CD4-positive, alpha-beta T cell treated with Interleukin-15 for 1 hour (primary cell): ENCODE measurements at places on chromosomes 13 and 19.
A peak's percentile ranks its signal among the peaks of the same experiment; 100 is the strongest.

DNA sequence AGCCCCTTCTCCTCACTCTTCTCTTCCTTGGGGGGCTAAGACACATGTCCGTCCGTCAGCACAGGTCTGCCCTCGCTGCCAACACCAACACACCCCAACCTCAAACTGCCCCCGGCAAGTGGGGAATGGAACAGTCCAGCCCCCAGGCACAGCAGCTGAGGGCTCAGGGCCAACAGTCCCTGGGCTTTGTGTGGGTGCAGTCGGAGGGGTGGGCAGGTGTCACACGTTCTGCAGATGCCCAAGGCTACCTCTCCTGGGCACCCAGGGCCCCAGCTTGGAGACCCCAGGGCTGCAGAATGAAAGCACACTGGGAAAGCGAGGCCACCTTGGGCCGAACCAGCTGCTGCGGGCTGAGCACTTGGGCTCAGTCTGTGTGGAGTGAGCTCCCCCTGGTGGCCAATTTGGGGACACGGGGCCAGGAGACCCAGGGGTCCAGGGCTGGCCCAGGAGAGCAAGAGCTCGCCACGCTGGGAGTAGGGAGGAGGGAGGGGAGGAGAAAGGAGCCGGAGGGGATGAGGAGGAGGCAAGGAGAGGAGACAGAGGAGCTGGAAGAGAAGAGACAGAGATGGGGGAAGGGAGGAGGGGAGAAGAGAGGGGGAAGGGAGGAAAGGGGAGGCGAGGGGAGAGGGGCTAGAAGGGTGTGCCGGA, 14.0 kb upstream of the ATP8B3 start:
- DNase-seq = peak; percentile 72

DNA sequence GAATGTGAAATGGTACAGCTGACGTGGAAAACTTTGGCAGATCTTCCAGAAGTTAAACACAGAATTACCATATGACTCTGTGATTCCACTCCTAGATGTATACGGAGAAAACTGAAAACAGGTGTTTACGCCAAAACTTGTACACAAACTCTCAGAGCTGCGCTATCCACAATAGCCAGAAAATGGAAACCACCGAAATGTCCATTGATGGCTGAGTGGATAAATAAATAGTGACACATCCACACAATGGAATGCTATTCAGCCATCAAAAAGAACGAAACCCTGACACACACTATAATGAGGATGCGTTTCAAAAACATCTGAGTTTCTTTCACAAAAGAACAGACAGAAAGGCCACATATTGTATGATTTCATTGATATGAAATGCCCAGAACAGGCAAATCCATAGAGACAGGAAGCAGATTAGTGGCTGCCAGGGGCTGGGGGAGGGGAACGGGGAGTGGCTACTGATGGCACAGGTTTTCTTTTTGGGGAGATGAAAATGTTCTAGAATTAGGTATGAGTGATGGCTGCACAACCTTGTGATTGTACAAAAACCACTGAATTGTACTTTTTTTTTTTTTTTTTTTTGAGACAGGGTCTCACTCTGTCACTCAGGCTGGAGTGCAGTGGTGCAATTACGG, 33.0 kb downstream of the IL12RB1 start:
- DNase-seq = no peak

GRCh38 chr19:5293612-5294378, 46.8 kb downstream of the PTPRS start:
- no peak for DNase-seq

GRCh38 chr13:76717092-76717491, 169.1 kb downstream of the KCTD12 start:
- no peak for DNase-seq

DNA sequence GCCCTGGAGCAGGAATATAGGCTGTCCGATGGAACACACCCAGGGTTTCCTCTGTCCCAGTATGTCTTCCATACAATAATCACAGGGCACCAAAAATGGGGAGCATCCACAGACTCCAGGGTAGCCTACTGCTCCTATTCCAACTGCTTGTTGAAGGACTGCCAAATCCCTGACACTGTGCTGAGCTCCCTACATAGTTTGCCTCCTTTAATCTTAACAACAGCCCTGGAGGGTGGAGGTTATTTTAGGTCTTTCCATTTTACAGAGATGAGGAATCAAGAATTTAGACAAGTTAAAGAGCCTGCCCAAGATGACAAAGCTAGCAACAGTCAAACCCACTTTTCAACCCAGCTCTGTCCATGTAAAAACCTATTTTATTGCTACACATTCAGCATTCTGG, 790.4 kb downstream of the DIAPH3 start:
- no peak for DNase-seq

DNA sequence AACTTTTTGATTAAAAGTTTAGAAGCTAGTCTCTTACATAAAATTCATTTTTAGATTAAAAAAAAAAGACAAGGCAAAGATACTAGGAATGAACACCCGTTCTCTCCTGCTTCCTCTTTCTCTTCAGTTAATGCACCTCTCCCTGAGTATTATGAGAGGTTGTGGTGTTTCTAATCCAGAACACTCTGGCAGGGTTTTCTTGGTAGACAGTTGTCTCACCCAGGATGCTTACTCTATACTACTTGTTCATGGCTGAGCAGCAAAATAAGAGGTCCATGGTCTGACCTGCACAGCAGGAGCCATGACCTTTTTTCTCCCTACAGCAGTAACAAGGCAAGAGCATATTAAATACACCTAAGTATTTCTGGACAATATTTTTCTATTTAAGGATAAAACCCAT, 62.0 kb downstream of the MICU2 start:
- DNase-seq = no peak

GRCh38 chr13:33283195-33283911, 2.2 kb downstream of the STARD13 start:
- no peak for DNase-seq

GRCh38 chr19:30315159-30315558, 57.0 kb upstream of the ZNF536 start:
- DNase-seq = no peak

- DNase-seq = no peak
Measured at GRCh38 chr19:6509118-6509971, 7.2 kb upstream of the TUBB4A start.

DNA sequence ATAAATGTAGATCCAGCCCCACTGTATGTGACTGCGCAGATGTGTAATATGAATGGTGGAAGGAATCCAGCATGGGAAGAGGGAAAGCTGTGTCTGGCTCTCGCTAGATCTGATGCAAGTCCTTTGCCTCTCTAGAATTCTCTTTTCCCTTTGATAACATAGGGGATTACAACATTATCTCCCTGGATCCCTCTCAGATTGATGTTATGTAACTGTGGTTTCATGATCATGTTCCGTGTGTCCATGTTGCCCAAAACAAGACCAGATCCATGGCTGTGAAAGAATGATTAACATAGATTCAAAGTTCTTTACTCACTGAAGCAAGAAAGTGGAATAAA, 184.0 kb upstream of the UBL3 start:
- DNase-seq = no peak

GRCh38 chr13:57302604-57303003, 135.6 kb downstream of the PRR20E start:
- no peak for DNase-seq

DNA sequence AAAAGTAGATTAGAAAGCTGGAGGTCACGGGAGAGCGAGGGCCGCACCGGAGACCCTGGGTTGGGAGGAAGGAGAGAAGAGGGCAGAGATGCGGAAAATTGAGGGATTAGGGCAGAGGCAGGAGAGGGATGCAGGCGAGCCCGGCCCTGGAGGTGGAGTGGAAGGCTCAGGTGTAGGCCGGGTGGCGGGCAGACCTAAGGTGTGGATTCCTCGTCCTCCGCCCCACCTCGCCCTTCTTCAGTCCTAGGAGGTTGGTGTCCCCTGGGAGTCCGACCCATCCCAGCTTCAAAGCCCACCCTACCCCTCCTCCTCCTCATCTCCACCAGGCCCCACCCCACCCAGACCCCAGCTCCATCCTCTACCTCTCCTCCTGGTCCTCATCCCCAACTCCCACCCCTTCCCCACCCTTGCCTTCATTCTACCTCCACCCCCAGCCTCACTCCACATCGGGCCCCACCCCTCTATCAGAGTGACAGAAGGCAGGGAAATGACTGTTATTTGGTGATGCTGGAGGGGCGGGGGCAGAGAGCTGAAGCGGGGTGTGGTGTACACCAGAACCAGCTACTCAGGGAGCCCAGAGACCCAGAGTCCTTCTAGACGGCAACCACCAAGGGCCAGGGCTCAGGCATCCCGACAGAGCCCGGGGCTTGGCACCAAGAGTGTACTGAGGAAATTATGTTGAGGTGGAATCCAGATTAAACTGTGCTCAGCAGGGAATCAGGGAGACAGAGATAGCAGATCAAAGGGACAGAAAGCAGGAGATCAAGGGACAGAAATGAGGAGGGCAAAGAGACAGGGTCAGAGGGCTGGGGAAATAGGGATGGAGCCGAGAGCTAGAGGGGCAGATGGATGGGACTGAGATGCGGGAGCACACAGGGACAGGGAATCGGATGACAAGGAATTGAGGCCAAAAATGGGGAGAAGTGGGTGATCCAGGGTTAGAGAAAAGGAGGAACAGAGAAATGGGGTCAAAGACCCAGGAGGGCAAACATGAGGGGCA, 6.4 kb downstream of the ERFL start:
- DNase-seq = no peak

DNA sequence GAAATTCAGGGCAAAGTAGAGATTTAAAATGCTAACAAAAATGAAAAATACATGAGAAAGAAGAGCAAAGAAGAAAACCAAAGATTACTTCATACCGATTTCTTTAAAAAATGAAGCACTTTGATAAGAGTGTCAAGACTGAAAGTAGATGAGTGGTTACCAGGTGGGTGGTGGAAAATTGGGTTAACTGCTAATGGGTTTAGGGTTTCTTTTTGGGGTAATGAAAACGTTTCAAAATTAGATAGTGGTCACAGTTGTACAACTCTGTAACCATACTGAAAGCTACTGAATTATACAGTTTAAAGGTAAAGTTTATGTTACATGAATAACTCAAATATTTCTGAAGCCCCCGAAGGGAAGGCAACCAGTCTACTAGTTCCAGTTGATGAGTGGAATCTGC, 179.4 kb downstream of the NDFIP2 start:
- DNase-seq = no peak

- DNase-seq = no peak
Measured at GRCh38 chr13:74082741-74083160, 51.5 kb downstream of the KLF12 start.

- DNase-seq = no peak
Measured at GRCh38 chr19:42478765-42479311, 36.1 kb upstream of the CXCL17 start.

GRCh38 chr19:16897856-16898161, 9.0 kb downstream of the F2RL3 start:
- no peak for DNase-seq
